ENCODE measurements at places on chromosomes 7 and 10.

DNA sequence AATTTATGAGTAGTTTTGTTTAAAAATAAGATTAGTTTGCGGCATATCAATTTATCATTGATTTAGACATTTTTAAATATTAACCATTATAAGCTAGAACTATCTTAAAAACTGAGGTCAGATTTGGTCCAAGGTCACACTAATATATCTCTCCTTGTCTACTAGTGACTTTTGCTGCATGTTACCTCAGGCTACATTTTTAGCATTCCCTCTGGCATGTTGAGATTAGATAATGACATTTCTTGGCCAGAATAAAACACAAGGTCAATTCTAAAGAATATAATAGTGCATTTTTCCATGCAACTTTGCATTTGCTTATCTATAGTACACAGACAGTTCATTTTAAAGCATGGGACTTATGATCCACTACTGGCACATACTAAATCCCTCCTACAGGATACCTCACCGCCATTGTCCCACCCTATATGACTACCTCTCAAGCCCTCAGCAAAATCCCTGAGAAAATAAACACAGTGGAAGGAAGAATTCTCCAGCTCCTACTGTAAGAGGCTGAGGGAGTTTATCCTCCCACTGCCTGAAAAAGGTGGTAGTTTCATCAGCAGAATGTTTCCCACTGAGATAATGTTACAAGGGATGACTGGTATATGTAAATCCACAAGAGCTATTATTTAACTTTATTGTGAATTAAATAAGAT lies 816.4 kb downstream of the GRM8 start:
- no peak for DNase-seq

GRCh38 chr10:93872375-93873158 lies 21.2 kb upstream of the SLC35G1 start:
- no peak for DNase-seq

- no peak for DNase-seq
These were observed 842 bp upstream of the SKIDA1 start for GRCh38 chr10:21526188-21526859.

GRCh38 chr7:147771344-147771743 lies 819.2 kb upstream of the C7orf33 start:
- DNase-seq = no peak

DNA sequence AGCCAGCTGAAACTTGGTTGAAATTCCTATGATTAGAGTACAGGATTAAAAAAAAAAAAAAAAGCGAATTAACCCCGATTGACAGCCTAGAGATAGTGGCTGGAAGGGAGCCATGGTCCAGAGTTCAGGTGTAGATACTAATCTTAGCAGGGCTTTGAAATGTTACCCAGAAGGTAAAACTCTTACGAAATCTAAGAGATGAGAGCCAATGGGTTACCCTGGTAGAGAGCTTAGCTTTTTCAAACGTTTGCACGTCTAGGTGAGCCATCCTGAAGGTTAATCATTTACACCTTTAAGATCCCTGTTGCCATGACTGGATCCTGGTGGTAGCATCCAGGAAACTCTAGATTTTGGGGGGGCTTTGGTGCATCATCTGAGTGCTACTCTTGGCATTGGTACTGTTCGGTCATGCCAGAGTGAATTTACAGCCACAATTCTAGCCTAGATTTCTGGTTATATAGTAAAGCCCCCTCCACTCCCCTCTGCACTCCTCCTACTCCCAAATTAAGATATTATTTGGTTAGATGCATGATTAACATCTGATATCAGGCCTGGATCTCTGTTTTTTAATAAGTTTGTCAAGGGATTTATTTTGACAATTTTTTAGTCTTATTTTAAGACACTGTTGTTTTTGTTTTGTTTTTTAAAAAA lies 1.2 kb downstream of the AGFG2 start:
- DNase-seq = no peak

GRCh38 chr10:129219364-129219763 lies 247.7 kb upstream of the MGMT start:
- DNase-seq = no peak
